ENCODE measurements at places on chromosomes 1 and 21.

GRCh38 chr21:26168371-26168770, 2.2 kb downstream of the APP start:
- no peak for ATAC-seq

DNA sequence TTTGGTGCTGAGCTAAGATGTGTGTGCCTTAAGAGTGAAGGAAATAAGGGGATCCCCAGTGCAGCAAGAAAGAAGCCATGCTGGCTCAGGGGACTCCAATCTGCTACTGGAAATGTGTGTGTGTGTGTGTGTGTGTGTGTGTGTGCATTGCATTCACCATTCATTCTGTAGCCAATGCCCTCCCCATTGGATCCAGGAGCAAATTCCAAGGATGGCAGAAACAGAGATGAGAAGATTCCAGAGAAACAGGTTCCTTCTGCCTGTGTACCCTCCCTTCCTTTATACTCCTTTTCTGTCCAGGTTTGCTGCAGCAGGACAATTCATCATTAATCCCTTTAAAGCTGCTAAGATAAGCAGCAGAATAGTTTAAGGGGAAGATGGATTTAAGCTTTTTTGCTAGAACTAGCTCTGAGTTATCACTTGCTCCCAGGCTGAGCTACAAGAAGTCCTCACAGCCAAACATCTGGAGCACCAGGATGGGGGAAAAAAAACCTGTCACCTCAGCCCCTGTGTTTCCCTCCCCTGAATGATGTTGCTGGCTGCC, 3.2 kb downstream of the SLC6A17 start:
- ATAC-seq = no peak

- ATAC-seq = no peak
Measured at GRCh38 chr1:225697428-225697827, 44.5 kb upstream of the ENAH start.

- ATAC-seq = no peak
Measured at GRCh38 chr1:56355918-56356317, 223.4 kb downstream of the PLPP3 start.

- ATAC-seq = peak; percentile 95
Measured at GRCh38 chr21:34865400-34866241, 183.5 kb downstream of the RUNX1 start.

DNA sequence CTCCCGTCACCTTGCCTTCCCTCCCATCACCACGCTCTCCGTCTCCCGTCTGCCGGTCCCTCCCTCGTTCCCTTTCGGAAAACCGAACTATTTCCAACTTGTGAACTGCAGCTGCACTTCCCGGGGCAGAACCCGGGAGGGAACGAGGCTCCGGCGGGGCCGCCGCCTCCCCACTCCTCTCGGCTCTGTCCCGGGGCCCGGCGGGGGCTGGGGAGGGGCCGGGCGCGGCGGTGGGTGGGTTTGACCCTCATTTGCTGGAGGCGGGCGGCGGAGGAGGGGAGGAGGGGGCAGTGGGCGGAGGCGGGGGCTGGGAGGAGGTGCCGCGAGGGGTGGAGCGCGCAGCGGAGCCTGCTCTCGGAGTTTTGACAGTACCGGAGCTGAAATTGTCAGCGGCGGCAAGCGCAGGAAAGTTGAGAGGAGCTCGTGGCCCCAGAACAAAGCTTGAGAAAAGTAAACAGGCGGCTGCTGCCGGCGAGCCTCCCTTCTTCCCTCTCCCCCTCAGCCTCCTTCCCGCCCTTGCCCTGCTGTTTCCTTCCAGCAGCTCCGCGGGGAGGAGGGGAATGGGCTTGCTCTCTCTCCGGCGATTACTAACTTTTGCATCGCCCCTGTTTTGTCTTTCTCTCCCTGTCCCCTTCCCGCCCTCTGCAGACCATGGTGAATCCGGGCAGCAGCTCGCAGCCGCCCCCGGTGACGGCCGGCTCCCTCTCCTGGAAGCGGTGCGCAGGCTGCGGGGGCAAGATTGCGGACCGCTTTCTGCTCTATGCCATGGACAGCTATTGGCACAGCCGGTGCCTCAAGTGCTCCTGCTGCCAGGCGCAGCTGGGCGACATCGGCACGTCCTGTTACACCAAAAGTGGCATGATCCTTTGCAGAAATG, 2.9 kb downstream of the LMO4 start:
- no peak for ATAC-seq

DNA sequence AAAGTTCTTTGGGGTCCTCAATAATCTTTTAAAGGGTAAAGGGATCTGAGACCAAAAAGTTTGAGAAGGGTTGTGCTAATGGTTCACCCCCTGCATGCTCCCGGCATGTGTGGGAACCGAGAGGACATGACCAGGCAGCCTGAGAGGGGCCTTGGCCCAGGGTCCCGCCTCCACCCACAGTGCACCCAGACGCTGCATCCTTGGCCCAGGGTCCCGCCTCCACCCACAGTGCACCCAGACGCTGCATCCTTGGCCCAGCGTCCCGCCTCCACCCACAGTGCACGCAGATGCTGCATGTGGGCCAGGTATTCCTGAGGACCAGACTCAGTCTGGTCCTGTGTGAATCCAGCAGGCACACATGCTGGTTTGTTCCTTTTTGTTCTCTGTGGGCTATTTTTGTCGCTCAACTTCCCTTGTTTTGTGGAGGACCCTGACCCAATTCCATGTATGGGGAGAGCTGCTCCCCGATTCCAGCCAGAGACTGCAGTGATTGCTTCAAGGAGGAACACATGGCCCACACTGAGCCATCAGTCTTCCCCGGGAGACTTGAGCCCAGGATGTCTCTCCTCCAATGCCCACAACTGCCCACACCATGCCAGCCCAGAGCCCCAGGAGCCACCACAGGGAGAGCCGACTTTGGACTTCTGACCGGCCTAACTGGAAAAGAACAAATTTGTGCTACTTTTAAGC, 3.5 kb downstream of the NPHP4 start:
- no peak for ATAC-seq

DNA sequence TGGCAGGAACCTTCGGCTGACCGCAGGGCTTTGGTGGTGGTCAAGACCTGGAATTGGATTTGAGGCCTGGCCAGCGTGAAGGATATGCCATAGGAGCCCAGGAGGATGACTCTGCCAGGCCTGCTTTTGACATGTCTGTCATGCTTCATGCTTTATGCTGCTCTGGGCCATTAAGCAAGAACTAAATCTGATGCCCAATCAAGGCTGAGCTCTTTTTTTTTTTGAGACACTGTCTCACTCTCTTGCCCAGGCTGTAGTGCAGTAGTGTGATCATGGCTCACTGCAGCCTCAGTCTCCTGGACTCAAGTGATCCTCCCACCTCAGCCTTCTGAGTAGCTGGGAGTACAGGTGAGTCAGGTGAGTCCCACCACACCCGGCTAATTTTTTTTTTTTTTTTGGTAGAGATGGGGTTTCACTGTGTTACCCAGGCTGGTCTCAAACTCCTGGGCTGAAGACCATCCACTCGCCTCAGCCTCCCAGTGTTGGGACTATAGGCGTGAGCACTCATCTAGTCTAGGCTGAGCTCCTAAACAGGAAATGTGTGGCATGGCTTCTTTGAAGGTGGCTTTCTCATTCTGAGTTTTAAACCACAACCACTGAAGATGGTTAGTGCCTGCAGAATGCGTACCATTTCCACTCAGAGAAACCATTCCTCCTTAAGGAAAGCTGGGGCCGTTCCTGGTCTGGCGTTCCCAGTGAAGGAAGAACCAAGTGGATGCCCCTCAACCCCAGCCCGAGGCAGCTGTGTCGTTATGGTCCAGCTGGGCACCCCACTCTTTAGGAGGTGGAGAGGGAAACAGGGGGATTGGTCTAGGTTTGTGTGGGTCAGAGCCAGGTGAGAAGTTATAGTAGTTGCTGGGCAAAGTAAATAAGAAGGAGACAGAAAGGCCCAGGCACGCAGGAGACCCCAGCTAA, 34.2 kb upstream of the ATP5PO start:
- peak; percentile 44 for ATAC-seq

- no peak for ATAC-seq
Measured at GRCh38 chr1:178536329-178536728, 23.4 kb downstream of the TEX35 start.

DNA sequence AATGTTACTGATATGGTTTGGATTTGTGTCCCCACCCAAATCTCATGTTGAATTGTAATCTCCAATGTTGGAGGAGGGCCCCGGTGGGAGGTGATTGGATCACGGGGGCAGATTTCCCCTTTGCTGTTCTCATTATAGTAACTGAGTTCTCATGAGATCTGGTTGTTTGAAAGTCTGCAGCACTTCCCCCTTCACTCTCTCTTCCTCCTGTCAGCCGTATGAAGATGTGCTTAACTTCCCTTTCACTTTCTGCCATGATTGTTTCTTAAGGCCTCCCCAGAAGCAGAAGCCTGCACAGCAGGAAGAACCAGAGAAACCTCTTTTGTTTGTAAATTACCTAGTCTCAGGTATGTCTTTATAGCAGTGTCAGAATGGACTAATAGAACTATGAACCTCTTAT, 28.4 kb downstream of the TRIM33 start:
- peak; percentile 64 for ATAC-seq

GRCh38 chr21:18646116-18646515, 242.5 kb upstream of the TMPRSS15 start:
- ATAC-seq = no peak

DNA sequence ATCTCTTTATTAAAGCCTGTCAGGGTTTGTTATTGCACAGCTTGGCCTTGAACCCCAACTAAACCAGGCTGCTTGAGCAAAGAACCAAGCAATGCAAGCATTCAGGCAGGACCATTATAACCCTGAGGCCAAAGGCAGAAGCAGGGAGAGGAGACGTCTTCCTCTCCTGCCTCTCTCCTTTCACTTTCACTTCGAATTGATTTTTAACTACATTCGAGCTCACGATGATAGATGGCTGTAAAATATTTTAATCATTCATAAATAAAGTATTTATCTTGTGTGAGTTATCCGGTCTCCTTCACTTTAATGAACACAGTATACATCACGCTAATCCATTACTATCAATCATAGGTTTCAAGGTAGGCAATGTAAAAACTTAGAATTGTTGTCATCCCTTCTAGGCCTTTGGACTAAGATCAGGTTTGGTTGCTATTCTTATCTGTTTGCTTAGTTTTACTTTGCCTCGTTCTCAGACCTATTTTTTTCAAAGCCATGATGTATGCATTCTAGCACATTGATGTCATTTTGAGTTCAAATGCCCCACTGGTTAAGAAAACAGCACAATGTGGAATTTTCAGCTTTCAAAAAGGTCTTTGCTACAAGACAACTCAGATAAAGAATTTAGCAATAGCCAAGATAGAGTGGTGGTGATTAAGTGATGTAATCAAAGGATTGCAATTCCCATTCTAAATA, 480.2 kb upstream of the RUNX1 start:
- ATAC-seq = peak; percentile 43

DNA sequence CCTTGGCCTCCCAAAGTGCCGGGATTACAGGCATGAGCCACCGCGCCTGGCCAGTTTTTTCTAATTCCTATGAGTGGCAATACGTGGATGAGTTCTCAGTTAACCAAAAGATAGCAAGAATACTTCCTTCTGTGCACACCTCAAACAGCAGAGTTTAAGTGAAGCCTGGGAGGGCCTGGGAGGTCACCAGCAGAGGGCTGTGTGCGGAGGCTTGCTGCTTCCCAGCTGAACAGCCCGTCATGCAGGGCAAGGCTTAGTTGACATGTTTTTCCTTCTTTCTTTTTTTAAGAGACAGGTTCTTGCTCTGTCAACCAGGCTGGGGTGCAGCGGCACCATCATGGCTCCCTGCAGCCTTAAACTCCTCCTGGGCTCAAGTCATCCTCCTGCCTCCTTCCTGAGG, 17.8 kb downstream of the GNG4 start:
- ATAC-seq = no peak

DNA sequence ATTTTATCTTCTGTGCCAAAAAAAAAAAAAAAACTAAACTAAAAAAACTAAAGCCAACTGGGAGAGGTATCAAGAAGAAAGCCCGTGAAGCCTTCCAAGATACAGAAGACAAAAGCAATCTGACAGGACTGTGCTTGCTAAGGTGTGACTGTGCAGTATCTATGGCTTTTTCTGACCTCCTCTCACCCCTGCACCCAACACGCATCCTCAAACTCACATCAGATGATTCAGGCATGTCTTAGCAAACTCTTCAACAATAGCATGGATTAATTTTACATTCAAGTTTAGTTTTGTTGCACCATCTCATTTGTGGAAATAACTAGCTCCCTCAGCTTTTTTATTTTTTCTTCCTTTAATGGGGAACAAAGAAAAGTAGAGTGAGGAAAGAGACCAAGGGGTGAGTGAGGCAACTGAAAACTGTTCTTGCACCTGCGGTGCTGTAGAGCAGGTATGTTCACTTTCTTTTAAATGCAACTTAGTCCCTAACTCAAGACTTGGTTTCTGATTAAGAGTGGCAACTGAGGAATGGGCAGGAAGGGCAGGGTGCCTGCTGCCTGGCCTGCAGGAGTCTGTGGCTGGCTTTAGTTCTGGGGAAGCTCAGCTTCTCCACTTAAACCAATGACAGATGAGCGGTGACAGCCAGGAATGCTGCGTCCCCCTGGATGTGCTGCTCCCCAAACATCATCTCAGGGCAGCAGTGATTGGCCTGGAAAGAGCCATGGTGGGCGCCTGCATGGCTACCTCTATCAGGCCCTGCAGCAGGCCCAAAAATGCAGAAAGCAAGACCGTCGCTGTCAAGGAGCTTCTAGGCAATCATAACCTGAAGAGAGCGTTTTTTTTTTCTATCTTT, 71.3 kb upstream of the LRRC8B start:
- no peak for ATAC-seq

All from activated CD4-positive, CD25-positive, alpha-beta regulatory T cell treated with anti-CD3 and anti-CD28 coated beads, Interleukin-2, amount 50 U/mL, for 24 hours (primary cell).